ENCODE measurements at places on chromosomes 13 and 19.

- H3K4me1 ChIP-seq, result no peaks in the 10 kb centered on the region
- DNase-seq, result no peak
- no peaks in the 10 kb centered on the region for H3K36me3 ChIP-seq
- no peak overlapping the region for H3K27ac ChIP-seq
- no peaks in the 10 kb centered on the region for H3K27me3 ChIP-seq
- H3K4me3 ChIP-seq, result no peak overlapping the region
These were observed 67.3 kb downstream of the ERICH6B start for GRCh38 chr13:45548281-45548680.

GRCh38 chr13:86877441-86877840 lies 793.7 kb upstream of the SLITRK5 start:
- H3K4me1 ChIP-seq, result no peaks in the 10 kb centered on the region
- H3K36me3 ChIP-seq, result no peaks in the 10 kb centered on the region
- DNase-seq, result no peak
- H3K27me3 ChIP-seq, result no peaks in the 10 kb centered on the region
- H3K27ac ChIP-seq, result no peak overlapping the region
- no peak overlapping the region for H3K4me3 ChIP-seq

DNA sequence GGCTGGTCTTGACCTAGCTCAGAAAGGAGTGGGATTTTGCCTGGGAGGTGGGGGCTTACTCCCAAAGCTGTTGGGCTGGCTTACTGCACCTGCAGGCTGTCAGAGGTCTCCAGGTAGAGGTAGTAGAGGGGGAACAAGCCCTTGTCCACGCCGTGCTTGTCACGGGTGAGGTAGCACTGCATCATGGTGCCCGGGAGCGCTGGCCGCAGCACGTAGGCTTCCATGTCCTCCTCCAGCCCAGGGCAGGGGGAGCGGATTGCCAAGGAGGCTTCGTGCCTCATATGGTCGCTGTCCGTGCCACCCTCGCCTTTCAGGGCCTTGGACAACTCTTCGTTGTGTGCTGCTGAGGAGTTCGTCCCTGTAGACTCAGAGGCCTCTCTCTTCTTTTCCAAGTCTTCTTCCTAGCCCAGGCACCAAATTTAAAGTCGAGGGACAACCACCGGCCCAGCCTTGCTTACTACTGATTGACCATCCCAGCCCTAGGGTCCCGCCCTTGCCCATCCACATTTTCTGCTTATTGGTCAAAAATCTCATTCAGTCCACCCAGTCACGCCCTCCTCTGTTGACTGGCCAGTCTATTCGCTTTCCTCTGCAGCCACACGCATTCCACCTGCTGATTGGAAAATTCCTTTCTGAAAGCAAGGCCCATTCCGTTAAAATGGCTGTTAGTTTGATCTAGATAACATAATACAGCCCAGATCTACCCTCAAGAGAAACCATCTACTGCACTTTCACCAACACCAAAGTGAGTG lies 10.5 kb downstream of the TULP2 start:
- H3K4me1 ChIP-seq, result no peaks in the 10 kb centered on the region
- DNase-seq, result no peak
- H3K27me3 ChIP-seq, result no peaks in the 10 kb centered on the region
- H3K36me3 ChIP-seq, result no peaks in the 10 kb centered on the region
- no peak overlapping the region for H3K27ac ChIP-seq
- no peak overlapping the region for H3K4me3 ChIP-seq

DNA sequence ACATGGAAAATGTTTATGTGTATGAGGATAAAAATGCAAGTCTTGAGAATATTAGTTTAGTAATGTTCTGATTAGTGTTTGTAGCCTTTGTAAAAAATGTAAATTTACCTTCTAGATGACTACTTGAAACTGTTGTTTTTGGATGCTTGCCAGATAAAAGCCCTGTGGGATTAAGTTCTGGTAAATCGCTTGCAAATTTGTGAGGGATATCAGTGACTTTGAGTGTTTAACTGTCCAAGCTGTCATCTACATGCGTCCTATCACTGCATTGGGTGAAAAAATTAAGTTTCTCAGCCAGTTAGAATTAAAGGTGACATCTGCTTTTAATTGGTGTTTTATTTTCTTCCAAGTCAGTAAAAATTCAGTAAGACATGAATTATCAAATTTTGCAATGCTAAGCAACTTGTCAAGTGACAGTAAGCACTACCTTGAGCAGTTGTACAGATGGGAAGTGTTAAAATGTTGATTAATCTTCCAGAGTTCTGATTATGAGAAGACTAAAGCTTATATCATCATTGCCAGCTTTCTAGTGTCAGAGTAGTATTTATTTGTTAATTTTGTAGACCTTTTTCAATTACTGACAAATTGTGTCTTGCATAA lies 88.0 kb downstream of the PCCA start:
- no peaks in the 10 kb centered on the region for H3K27me3 ChIP-seq
- no peak overlapping the region for H3K27ac ChIP-seq
- H3K4me1 ChIP-seq, result peaks cover 33% of the 10 kb centered on the region
- H3K4me3 ChIP-seq, result no peak overlapping the region
- DNase-seq, result peak; percentile 79
- no peaks in the 10 kb centered on the region for H3K36me3 ChIP-seq

GRCh38 chr13:108760541-108760940 lies 131.1 kb downstream of the MYO16 start:
- no peaks in the 10 kb centered on the region for H3K27me3 ChIP-seq
- no peak overlapping the region for H3K4me3 ChIP-seq
- H3K27ac ChIP-seq, result no peak overlapping the region
- H3K4me1 ChIP-seq, result no peaks in the 10 kb centered on the region

DNA sequence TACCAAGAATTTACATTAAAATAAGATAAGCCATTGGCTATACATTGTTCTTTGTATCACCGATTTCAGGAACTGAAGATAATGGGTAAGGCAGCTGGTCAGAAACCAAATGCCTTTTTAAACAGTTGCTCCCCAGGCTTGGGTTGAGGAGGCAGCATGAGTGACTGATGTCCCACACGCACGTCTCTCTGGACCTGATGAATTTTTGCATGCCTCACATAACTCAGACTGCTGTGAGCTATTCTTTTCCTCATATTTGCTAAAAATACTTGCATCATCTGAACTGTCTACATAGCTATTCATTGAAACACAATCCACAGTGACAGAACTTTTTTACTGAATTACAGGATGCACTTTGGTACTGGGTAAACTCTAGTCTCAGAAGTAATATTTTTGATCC lies 123.6 kb upstream of the MAB21L1 start:
- no peaks in the 10 kb centered on the region for H3K36me3 ChIP-seq
- H3K4me1 ChIP-seq, result no peaks in the 10 kb centered on the region
- H3K27me3 ChIP-seq, result no peaks in the 10 kb centered on the region
- DNase-seq, result no peak
- no peak overlapping the region for H3K4me3 ChIP-seq
- H3K27ac ChIP-seq, result no peak overlapping the region

GRCh38 chr13:50914848-50915247 lies 5.3 kb downstream of the RNASEH2B start:
- no peaks in the 10 kb centered on the region for H3K27me3 ChIP-seq
- H3K4me1 ChIP-seq, result peaks cover 19% of the 10 kb centered on the region
- no peak overlapping the region for H3K4me3 ChIP-seq

DNA sequence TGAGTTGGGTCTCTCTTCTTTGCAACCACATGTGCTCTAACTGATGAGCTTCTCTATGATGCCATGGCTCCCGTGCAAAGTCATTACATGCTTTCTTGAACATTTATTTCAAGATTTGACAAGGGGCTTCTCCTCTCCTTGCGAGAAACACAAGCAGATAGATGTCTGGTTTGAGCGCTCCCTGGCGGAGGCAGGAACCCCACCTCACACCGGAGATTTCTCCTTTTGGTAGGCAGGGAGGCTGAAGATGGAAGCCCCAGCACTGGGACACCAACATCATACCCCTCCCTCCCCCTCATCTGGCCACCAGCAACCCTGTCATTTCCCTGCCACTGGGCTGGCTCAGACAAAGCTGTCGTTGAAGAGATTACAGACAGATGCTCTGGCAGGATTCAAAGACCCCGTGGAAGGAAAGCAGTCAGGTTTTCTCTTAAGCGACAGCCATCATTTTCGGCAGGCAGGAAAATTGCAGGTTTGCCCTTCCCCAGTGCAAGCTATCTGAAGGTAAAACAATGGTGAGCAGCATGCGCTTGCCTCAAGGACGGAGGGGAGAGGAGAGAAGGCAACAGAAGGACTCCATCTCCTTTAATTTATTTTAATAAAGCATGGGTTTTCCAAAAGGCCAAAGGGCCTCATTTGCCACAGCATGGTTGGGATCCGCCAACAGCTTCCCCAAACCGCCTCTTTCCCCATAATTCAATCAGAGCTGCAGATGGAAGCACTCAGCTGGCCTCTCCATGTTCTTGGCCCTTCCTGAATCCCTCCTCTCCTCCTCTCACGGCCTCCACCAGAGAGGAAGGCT lies 344.1 kb upstream of the TSHZ3 start:
- no peak for DNase-seq
- no peak overlapping the region for H3K27ac ChIP-seq
- no peak overlapping the region for H3K4me3 ChIP-seq
- H3K27me3 ChIP-seq, result no peaks in the 10 kb centered on the region

- no peaks in the 10 kb centered on the region for H3K36me3 ChIP-seq
- no peak overlapping the region for H3K27ac ChIP-seq
- no peak for DNase-seq
- no peaks in the 10 kb centered on the region for H3K4me1 ChIP-seq
- no peak overlapping the region for H3K4me3 ChIP-seq
These were observed 7.5 kb upstream of the FUT5 start for GRCh38 chr19:5877882-5878281.

- H3K36me3 ChIP-seq, result no peaks in the 10 kb centered on the region
- DNase-seq, result no peak
- no peaks in the 10 kb centered on the region for H3K4me1 ChIP-seq
- H3K27me3 ChIP-seq, result no peaks in the 10 kb centered on the region
These were observed 1192.2 kb downstream of the UQCRFS1 start for GRCh38 chr19:28020619-28021258.

GRCh38 chr13:44022196-44022595 lies 142.5 kb downstream of the LACC1 start:
- no peaks in the 10 kb centered on the region for H3K27me3 ChIP-seq
- DNase-seq, result no peak
- no peak overlapping the region for H3K27ac ChIP-seq
- H3K36me3 ChIP-seq, result no peaks in the 10 kb centered on the region
- no peaks in the 10 kb centered on the region for H3K4me1 ChIP-seq
- no peak overlapping the region for H3K4me3 ChIP-seq

DNA sequence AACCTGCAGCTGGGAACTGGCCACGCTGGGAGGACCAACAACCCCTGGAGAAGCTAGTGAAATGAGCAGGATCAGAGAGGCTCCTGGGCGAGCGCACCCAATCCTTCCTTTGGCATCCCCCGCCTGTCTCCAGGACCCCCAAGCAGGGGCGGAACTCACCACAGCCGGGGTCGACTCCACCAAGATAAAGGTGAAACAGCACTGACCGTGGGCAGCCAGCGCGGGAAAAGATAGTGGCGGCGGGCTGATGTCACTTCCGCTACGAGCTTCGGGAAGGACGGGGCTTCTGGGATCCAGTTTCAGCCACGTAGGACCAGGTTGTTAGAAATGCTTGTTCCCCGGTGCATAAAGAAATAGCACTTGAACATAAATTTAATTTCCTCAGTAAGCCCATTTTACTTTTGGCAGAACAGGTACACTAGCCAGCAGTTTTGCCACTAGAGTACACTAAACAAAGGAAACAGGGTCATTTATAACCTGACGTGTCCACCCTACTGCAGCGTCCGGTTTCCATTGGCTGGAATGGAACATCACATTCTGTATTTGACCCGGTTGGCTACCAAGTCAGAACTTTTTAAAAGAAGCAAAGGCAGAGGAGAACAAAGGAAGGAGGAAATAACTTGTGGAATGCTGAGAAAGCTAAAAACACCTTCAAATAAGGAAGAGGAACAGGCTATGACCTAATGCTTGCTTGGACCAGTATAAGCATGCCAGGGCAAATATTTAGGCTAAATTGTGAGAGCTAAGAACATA lies 25.5 kb upstream of the ZNF562 start:
- DNase-seq, result no peak
- no peaks in the 10 kb centered on the region for H3K27me3 ChIP-seq
- H3K4me3 ChIP-seq, result no peak overlapping the region
- H3K4me1 ChIP-seq, result no peaks in the 10 kb centered on the region

GRCh38 chr13:108155185-108156106 lies 59.9 kb downstream of the LIG4 start:
- DNase-seq, result peak; percentile 68
- H3K27me3 ChIP-seq, result no peaks in the 10 kb centered on the region
- H3K4me3 ChIP-seq, result no peak overlapping the region
- H3K4me1 ChIP-seq, result no peaks in the 10 kb centered on the region
- H3K36me3 ChIP-seq, result no peaks in the 10 kb centered on the region
- H3K27ac ChIP-seq, result no peak overlapping the region

GRCh38 chr19:8423817-8424223 lies 10.7 kb downstream of the MARCHF2 start:
- H3K27ac ChIP-seq, result no peak overlapping the region
- DNase-seq, result peak; percentile 45
- no peaks in the 10 kb centered on the region for H3K4me1 ChIP-seq

GRCh38 chr13:35498231-35498630 lies 21.7 kb upstream of the MAB21L1 start:
- H3K4me3 ChIP-seq, result no peak overlapping the region
- H3K27me3 ChIP-seq, result no peaks in the 10 kb centered on the region
- no peak for DNase-seq
- no peaks in the 10 kb centered on the region for H3K4me1 ChIP-seq

DNA sequence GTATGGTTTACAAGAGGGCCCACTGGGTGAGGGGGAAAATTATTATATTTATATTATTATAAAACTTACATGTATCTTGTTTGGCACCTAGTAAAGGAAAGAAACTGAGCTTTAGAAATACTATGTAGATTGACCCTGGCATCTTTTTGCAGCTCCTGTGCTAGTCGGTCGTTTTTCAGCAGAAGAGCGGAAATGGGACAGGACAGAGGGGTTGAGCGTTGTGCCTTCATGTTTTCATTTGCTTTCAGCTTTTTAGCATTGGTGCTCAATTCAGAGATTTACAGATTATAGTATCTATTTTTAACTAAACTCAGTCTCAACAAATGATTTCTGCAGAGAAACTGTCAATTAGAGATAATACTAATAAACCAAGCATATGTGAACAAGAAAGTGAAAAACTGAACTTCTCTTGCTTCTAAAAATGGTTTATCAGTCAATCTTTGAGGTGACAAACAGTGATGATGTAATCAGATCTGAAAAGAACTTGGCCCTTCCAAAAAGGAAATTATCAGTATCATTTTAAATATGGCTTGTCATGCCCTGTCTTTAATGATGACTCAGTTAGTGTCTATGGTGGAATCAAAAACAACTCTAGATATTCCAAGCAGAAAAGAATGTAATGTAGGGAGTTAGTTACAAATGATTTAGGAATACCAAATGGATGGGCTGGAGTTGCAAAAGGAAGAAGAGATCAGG lies 56.9 kb upstream of the KCTD4 start:
- H3K4me3 ChIP-seq, result no peak overlapping the region
- DNase-seq, result no peak
- H3K27ac ChIP-seq, result no peak overlapping the region
- no peaks in the 10 kb centered on the region for H3K27me3 ChIP-seq
- peaks cover 24% of the 10 kb centered on the region for H3K4me1 ChIP-seq
- peaks cover 12% of the 10 kb centered on the region for H3K36me3 ChIP-seq

Data from A673 (cell line).